ENCODE measurements at places on chromosomes 7 and 10.

- no peak for DNase-seq
Observed at GRCh38 chr7:138700857-138701536, at the start of gene SVOPL. TSS of gene SVOPL (minus strand) at chr7:138701362. CDS start at chr7:138679045, 22,317 bp downstream.

GRCh38 chr7:124354201-124354600, 321.3 kb upstream of the TMEM229A start:
- peak; percentile 25 for DNase-seq

DNA sequence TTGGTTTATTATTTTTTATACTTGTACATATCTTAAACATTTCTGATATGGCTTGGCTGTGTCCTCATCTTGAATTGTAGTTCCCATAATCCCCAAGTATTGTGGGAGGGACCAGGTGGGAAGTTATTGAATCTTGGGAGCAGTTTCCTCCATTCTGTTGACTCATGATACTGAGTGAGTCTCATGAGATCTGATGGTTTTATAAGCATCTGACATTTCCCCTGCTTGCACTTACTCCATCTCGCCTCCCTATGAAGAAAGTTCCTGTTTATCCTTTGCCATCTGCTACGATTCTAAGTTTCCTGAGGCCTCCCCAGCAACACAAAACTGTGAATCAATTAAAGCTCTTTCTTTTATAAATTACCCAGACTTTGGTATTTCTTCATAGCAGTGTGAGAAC, 207.7 kb downstream of the TPK1 start:
- DNase-seq: no peak

DNA sequence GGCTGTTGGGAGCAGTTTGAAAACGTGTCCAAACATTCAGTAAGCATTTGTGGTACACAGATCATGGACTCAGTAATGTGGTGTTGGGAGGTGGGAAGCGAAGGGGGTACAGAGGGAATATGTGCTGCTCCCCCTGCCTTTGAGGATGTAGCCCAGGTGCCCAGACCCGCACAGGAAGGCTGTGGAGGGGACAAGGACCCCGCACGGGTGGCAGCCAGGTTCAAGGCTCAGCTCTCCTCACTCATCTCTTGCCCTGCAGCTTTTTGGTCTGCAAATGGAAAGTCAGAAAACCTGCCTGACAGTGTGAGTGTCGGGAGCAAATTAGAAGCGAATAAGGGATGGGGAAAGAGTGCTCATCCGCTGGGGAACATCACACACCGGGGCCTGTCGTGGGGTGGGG, 27.3 kb upstream of the EN2 start:
- no peak for DNase-seq

- no peak for DNase-seq
Observed at GRCh38 chr10:60917331-60918280, 26.4 kb downstream of the RHOBTB1 start.

GRCh38 chr7:138049505-138050116, 26.6 kb upstream of the AKR1D1 start:
- DNase-seq: no peak

- no peak for DNase-seq
Observed at GRCh38 chr10:82190432-82191260, 315.7 kb downstream of the NRG3 start.

DNA sequence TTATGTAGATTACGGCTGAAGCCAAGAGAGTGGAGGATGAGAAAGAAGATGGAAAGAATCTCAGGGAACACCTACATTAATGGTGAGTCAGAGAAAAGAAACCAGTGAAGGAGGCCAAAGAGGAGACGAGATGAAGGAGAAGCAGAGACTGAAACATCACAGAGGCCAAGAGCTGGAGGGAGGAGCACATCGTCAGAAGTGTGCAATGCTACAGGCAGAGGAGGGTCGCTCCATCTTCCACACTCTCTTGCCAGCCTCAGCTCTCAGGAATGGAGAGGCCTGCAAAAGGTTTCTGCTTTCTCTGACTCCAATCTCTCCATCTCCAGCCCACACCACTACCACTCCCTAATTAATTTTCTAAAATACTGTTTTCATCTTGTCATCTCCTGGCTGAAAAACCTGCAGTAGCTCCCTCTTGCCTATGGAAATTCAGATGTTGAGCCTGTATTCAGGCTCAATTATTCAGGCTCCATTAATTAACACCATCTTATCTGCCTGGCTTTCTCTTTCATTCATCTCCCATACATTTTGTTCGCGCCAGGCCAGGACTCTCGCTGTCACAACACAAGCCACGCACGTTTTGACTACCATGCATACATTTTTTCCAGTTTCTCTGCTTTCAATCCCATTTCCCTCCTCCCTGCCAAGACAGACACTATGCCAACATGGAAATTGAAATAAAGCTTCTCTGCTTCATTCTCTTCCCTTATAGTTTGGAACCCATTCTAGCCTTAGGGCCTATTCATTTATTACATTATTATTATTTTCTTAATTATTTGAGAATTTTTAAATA, 165.8 kb downstream of the INHBA start:
- DNase-seq: no peak

DNA sequence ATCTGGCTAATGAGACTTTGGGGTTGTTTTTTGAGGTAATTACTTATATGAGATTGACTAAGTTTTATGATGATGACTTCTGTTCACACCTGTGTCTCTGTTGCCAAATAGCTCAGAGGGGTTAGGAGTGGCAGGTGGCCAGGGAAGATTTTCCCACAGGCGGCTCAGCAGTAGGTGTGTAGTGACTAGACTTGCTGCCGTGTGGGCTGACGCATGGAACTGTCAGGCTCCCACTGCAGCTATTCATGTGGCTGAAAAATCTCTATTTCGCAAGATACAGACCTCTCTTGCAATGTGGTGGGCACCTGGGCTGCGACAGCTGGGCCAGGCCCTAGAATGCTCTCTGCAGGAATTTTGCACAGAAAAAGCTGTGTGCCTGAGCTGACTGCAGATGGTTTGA, 1.4 kb downstream of the CPA4 start:
- no peak for DNase-seq

DNA sequence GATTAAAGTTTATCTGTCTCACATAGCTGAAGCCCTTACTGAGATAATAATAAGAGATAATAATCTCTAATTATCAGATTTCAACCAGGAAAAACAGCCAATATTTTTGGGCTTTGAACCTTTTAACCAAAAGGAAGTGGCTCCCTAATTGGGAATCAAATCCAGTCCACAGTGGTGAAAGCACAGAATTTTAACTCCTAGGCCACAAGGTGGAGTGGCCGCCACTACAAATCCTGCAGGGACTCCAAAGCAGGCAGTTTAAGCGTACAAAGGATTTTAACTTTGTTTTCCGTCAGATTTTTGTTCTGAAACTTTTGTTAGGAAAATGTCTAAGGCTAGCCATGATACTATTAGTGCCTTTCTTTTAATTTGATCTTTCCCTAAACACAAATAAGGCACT, 99.6 kb upstream of the CCNY start:
- peak; percentile 19 for DNase-seq

GRCh38 chr7:88155756-88156155, 64.1 kb downstream of the SRI start:
- DNase-seq: no peak

- DNase-seq: no peak
Observed at GRCh38 chr7:42471573-42472174, 234.7 kb upstream of the GLI3 start.

GRCh38 chr7:130489140-130489983, 2.5 kb upstream of the MEST start:
- no peak for DNase-seq

- DNase-seq: no peak
Observed at GRCh38 chr7:139567647-139568345, 44.3 kb downstream of the CLEC2L start.

DNA sequence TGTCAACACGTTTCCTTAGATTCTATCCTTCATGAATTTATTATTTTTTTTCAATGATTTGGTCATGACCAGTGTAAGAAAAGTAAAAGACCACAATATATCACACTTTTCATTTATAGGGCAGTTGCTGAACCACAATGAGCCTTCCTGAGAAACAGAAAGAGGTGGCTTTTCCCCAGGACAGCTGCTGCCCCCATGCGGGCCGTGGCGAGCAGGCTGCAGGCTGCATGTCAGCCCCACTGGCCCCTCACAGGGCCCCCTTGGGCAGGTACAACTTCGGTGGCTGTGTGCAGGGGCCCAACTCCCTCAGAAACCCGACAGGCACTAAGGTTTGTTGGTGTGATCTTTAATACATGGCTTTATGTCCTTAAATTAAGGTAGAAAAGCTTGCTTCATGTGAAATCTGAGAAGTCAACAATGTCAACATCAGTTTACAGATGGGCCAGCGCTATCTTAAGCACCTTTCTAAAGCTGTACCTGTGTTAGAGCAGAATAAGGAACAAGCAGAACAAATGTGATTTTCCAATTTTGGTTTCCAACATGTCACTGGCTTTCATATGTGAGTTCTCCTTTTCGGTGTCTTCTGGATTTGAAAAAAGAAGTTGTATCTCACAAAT, 10.6 kb downstream of the BEND7 start:
- no peak for DNase-seq

DNA sequence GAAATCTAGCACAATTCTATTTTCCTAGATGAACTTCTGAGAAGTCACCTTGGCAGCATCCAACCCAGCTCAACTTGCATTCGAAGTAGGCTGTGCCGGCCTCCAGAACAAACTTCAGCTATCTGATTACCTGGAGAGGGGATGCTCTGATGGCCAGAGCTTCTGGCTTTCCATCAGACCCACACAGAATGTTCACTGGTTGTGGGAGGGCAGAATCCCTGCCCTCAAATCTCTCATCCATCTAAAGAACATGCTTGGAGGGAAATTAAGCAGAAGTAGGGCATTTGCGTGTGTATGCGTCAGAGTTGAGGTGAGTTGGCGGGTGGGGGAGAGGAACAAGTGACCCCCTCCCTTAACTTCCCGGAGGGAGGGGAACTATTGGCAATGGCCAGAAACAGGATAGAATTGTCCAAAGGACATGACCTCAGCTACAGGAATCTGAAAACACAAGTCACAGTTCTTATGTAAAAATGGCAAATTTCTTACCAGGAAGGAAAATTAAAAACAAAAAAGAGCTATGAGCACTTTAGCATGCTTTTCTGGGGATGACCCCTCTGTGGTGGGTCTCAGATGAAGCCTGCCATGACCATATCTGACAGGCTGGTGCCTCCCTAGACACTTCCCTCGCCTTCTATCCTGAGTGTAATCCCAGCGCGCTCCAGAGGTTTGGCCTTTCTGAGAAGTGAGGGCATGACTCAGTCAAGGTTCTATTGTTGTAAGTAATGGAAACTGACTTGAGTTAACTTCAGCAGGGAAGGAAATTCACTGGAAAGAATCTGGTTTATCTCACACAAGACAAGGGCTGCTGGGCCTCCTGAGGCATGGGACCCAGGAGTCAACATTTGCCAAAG, 278.8 kb downstream of the RPS24 start:
- no peak for DNase-seq

GRCh38 chr10:21696302-21696701, 162.3 kb downstream of the MLLT10 start:
- no peak for DNase-seq

GRCh38 chr7:109387530-109387929, 817.9 kb downstream of the DNAJB9 start:
- DNase-seq: no peak

GRCh38 chr10:86018735-86019058, 347.9 kb downstream of the GRID1 start:
- DNase-seq: no peak

DNA sequence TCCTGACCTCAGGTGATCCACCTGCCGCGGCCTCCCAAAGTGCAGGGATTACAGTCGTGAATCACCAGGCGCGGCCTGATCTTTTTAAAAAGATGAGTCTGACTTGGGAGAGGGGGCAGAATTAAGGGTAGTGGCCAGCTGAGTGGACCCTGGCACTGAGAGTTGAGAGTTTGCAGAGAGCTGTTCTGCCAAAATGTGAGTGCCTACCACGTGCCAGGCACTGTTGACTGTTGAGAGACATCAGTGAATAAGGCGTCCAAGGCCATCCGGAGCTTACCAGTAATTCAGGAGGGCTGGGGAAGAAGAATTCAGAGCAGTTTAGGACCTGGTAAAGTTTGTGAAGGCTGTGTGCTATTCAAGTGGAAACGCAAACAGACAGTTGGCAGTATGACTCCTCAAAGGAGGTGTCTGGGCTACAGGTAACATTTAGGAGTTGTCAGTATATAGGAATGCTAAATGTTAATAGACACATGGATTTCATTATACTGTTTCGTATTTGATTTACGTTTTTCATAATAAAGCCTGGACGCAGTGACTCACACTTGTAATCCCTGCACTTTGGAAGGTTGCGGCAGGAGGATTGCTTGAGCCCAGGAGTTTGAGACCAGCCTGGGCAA, 1.5 kb downstream of the NIPSNAP2 start:
- no peak for DNase-seq

GRCh38 chr10:23375366-23375765, 30.8 kb upstream of the C10orf67 start:
- DNase-seq: no peak

GRCh38 chr10:129868449-129869035, 95.5 kb downstream of the EBF3 start:
- no peak for DNase-seq

DNA sequence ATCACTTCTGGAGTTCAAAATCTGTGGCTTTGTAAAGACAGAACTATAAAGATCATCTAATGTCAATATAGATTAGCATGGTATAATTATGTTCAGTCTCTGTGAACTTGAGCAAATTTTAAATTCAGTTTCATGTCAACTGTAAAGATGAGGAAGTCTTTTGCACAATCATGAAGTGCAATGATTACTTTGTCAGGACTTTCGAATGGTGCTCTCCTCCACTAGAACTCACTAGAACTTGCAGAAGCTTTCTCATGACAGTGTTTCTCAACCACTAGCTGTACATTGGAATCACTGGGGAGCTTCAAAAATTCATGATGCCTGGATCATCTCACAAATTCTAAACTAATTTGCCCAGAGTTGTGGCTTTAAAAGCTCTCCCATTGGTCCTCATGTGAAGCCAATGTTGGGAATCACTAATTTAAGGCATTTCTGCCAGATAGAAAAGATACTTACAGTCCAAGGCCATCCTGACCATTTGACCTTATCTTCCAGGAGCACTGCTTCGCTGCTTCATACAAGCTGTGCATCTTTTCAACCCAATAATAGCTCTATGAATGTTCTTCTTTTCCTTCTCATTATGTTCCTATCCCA, 12.9 kb downstream of the OR2AE1 start:
- DNase-seq: no peak

DNA sequence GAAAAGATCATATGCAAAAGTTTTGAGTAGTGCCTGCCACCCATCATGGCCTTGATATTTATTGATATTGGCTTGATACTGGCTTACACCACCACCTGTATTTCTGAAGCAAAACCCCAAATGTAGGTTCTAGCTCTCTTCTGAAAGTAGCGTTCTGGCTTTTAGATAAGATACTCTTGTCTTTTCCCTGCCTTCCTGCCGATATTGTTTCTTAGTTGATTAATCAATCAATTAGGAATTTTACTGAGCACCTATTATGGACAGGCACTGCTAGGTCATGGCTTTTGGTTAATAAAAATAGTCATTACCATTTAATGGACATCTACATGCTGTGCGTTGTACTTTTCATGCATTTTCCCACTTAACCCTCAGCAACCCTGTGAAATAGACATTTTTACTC, 7.9 kb downstream of the SFRP5 start:
- no peak for DNase-seq
